ENCODE measurements at places on chromosomes 4 and X.

GRCh38 chr4:189443341-189443740, 497.3 kb upstream of the FRG1 start:
- no peak for DNase-seq

GRCh38 chrX:124289443-124289842, 43.0 kb upstream of the TEX13D start:
- no peak for DNase-seq

- no peak for DNase-seq
Observed at GRCh38 chrX:151714362-151714761, 1.5 kb upstream of the FATE1 start.

GRCh38 chrX:29724316-29724715, 491.0 kb upstream of the MAGEB2 start:
- DNase-seq, result no peak

DNA sequence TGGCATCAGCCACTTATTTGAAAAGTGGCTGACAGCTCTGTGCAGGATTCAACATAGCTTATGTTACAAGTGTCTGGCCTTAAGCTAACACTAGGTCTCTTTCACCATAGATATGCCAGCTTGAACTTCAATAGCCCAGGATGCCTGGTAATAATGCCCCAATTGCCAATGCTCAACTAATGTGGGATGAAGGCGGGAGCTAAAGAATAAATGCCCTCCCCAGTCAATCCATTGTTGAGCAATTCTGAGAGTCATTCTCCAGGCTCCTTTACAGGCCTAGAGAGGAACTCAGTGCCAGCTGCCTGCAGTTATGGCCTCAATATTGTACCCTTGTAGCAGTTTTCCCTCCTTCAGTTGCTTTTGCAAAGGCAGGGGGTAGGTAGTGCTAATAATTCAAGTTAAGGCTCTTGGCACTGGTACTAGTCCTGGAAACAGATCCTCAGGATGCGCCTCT, 460.2 kb downstream of the GABRG1 start:
- DNase-seq, result no peak

- DNase-seq, result no peak
Observed at GRCh38 chr4:185849664-185850550, 37.9 kb upstream of the SORBS2 start.

GRCh38 chrX:121782544-121782943, 735.1 kb downstream of the GLUD2 start:
- DNase-seq, result no peak

- no peak for DNase-seq
Observed at GRCh38 chr4:1506956-1507721, 100.9 kb upstream of the NKX1-1 start.

DNA sequence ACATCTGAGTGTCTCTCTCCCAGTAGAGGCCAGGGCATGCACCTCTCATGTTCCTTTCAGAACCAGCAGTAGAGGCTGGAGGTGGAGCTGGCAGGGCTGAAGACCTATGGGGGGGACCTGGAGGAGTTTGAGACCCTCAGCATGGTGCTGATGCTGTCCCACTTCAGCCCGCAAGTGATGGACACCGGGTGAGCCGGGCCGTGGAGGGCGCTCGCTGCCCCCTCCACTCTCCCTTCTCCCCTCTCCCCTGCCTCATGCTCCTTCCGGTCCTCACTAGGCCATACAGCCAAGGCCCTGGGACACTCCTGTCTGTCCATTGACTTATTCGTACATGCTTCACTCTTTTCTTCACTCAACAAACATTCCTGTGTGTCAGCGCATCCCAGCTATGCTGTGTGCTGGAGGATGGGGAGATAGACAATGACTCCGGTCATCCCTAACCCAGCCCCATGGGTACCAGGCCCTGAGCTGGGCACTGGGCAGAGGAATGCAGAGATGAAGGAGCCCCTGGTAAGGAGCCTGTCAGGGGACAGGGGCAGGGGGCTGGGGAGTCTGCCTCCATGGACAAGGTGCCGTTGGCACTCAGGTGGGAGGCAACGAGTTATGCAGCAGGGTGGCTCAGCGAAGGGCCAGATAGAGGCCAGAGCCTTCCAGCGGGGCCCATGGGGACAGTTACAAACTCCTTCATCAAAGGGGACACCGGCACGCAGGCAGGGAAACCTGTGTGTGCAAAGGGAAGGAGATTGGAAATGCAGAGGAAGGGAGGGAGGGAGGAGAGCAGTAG, 28.4 kb upstream of the WFS1 start:
- DNase-seq, result no peak

DNA sequence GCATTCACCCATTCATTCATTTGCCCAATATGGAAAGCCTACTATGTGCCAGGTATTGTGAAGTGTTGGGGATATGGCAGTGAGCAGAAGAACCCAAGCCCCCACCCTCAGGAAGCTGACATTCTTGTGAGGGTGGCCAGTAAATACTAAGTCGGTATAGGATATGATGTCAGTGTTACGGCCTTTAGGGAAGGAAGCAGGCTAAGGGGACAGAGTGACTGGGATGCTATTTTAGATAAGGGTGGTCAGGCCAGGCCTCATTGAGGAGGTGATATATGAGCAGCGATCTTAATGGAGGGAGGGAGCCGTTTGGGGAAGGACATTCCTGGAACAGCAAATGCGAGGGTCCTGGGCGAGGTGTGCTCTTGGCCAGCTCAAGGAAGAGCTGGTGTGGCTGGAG, 2.0 kb downstream of the ATP6AP1 start:
- no peak for DNase-seq

DNA sequence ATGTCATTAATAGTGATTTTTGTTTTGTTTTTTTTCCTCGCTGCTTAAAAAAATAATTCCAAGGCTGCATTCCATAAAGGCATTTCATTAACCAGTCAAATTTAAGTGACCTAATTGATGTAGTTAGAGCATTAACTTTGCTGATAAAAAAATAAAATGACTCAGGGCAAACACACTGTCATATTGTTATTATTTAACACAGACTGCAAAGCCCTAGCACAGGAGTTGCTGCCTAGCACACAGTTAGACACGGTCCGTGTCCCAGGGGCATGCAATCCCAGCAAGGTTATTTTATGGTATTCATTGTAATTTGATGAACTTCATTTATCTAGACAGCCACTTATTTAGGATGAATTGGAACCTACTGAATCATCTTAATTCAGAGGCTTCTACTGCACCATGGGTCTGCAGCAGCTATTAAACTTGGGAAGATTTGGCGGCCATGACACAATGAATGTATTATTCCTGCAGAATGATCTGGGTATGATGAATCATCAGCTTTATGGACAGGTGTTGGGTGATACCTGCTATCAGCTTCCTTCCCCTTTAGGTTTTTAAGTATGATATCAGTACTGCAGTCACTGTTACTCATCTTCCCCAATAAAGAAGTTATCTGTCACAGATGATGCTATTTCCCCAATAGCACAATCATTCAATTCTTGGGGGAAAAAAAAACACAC, 182.7 kb downstream of the PPARGC1A start:
- DNase-seq, result no peak

DNA sequence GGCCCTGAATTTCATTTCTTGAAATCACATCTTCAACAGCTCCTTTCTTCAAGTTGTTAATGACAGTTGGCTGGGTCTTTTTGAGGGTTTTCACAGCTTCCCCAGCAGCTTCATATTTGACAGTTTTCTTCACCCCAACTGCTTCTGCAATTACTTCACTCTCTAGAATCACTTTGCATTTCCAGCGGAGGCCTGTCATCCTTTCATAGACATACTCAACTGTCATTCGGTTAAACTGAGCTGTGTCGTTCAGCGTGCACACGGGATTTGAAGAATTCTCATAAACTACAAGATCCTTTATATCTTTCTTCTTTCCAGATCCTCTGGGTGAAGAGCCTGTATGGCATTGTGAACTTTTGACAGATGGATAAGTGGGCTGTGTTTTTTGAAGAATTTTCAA, 15.4 kb downstream of the UBE2A start:
- no peak for DNase-seq
